ENCODE measurements at places on chromosomes 11 and 22. TPM values are rescaled to one million over a fixed set of nuclear protein-coding genes. Genes with fewer than 3 reads are reported as not detected.

Gene PATE2
- total RNA-seq = not detected

Gene LRRC55
- total RNA-seq = not detected

Gene PICK1
- 22.1 TPM for total RNA-seq

Gene KIAA1671
- total RNA-seq = 7.4 TPM

DNA sequence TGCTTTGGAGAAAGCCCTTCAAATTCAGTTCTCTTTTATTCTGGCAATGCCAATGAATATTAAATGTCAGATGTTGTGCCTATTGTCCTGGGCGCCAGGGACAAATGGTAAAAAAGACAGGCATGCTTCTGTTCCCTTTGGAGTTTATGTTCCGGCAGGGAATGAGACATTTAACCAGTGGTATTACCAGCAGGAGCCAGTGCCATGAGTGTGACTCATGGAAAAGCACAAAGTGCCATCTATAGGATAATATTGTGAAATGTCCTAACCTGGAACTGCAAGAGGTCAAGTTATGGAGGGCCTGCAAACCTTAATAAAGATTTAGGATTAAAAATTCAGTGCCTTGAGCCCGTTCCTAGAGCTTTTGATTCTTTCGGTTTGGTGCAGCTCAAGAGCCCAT is 39.5 kb downstream of the REXO2 start:
- no peak overlapping the region for H3K4me3 ChIP-seq
- no peak overlapping the region for H3K27ac ChIP-seq
- H3K4me1 ChIP-seq = no peaks in the 10 kb centered on the region
- peaks cover 5% of the 10 kb centered on the region for H3K27me3 ChIP-seq
- no peaks in the 10 kb centered on the region for H3K36me3 ChIP-seq
- no peak for DNase-seq

GRCh38 chr11:44788536-44789261 is 61.9 kb downstream of the TSPAN18 start:
- H3K4me1 ChIP-seq = peaks cover 10% of the 10 kb centered on the region
- DNase-seq = no peak
- no peaks in the 10 kb centered on the region for H3K36me3 ChIP-seq
- H3K27ac ChIP-seq = no peak overlapping the region
- H3K4me3 ChIP-seq = no peak overlapping the region
- no peaks in the 10 kb centered on the region for H3K27me3 ChIP-seq

DNA sequence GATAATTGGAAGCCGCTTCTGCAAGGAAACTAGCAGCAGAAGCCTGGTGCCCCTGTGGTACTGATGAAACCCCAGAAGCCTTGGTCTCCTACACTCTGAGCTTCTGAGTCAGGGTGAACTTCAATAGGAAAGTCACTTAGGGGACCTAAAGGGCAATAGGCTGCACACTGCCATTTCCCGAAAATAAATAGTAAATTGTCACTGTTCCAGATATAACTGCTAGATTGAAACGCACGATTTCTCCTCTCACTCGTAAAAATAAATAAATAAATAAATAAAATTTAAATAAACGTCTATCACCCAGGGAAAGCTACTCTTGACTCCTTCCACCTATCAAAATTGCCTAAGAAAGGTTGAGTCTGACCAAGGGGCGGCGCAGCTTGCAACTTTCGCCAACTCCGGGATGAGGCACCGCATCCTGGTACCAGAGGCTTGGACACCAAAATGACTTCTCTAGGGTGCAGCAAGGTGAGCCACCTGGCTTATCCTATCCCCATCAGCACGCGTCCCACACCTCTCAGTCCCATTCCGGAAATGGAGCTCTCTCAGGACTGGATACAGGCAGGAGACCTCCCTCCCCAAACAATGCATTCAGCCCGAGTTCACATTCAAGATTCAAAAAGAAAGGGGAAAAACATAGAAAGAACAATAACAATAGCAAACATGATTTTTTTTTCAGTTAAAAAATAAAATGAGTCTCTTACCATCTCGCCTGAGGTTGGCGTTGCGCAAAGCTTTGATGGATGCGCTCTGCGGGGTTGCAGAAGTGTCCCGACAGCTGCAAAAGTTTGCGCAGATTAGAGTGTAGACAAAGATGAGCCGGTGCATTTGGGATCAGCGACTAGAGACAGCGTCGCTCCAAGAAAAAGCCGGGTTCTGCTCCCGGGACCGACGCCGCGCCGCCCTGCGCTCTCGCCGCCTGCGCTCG is 583 bp downstream of the PDGFD start:
- H3K27ac ChIP-seq = no peak overlapping the region
- H3K36me3 ChIP-seq = no peaks in the 10 kb centered on the region
- H3K4me1 ChIP-seq = peaks cover 6% of the 10 kb centered on the region
- peaks cover 32% of the 10 kb centered on the region for H3K27me3 ChIP-seq
- no peak for DNase-seq

DNA sequence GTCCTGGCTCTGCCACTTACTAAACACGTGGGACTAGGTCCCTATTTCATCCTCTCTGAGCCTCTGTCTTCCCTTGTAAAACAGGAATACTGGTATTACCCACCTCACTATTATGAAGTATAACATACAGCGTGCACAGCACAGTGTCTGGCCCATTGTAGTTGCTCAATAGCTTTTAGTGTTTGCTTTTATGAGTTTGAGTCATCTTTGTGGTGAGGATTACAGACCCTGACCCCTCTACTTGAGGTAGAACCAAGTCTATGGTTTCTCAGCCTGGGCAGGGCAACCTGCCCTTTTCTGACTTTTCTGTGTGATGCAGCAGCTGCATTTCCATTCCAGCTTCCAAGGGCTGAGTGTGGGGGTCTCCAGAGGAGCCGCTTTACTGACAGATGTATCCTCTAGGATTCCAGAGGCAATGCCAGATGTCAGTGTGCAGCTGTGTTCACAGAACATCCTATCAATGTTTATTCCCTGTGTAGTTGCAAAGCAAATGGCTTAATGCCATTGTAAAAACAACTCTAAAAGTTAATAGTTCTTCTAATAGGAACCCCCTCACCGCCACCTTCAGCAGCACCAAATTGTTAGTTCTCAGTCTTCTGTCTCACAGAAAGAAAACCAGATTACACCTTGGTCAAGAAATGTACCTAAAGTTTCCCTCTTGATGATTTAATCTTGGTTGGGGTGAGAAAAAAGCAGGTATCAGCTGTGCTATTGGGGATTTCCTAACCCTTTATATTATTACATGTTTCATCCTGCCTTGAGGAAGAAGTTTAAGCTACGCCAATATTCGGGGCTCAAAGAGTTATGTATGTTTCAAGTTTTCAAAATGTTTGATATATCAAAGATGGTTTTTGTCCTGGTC is 16.8 kb downstream of the PRR5L start:
- no peak overlapping the region for H3K27ac ChIP-seq
- no peak overlapping the region for H3K4me3 ChIP-seq
- DNase-seq = no peak
- no peaks in the 10 kb centered on the region for H3K36me3 ChIP-seq
- peaks cover 27% of the 10 kb centered on the region for H3K27me3 ChIP-seq

- no peaks in the 10 kb centered on the region for H3K27me3 ChIP-seq
- no peak overlapping the region for H3K4me3 ChIP-seq
- no peak overlapping the region for H3K27ac ChIP-seq
- no peaks in the 10 kb centered on the region for H3K36me3 ChIP-seq
- no peak for DNase-seq
Observed at GRCh38 chr11:84685976-84686375, 941.2 kb downstream of the DLG2 start.

GRCh38 chr11:61048368-61049062 is 53.8 kb upstream of the CD5 start:
- H3K27me3 ChIP-seq = no peaks in the 10 kb centered on the region
- H3K36me3 ChIP-seq = peaks cover 56% of the 10 kb centered on the region
- peak overlapping the region; percentile 13 for H3K4me3 ChIP-seq
- no peak for DNase-seq
- peak overlapping the region; percentile 69 for H3K27ac ChIP-seq

DNA sequence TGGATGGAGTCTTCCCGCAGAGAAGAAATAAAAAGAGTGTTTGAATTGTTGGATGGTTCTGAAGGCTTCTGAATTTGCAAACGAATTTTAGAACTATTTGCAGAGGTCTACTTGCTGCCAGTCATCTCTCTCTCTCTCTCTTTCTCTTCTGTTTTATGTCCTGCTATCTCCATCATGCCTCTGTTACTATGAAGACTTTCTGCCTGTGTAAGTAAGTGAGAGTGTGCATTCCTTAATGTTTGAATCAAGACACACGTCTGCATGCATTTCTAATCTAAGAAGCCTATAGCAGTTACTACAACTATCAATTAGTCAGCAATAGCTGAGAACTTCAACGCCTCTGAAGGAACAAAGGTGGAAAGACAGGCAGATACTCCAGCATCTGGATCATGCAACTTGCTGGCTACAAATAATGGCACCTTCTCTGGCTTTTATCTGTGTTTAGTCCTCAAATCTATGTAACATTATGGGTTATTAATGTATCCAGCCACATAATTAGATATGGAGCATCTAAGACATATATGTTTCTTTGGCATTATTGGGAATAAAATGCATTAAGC is 191.5 kb upstream of the BLID start:
- DNase-seq = no peak
- H3K4me3 ChIP-seq = no peak overlapping the region
- no peaks in the 10 kb centered on the region for H3K36me3 ChIP-seq
- no peaks in the 10 kb centered on the region for H3K4me1 ChIP-seq
- H3K27ac ChIP-seq = no peak overlapping the region

GRCh38 chr11:116328391-116328790 is 444.4 kb downstream of the BUD13 start:
- H3K27me3 ChIP-seq = peaks cover 3% of the 10 kb centered on the region
- DNase-seq = no peak
- H3K36me3 ChIP-seq = no peaks in the 10 kb centered on the region
- no peak overlapping the region for H3K27ac ChIP-seq
- no peaks in the 10 kb centered on the region for H3K4me1 ChIP-seq
- no peak overlapping the region for H3K4me3 ChIP-seq

GRCh38 chr11:108597736-108598355 is 4.3 kb upstream of the EXPH5 start:
- H3K27ac ChIP-seq = no peak overlapping the region
- DNase-seq = no peak
- no peaks in the 10 kb centered on the region for H3K36me3 ChIP-seq
- H3K4me1 ChIP-seq = peaks cover 6% of the 10 kb centered on the region
- no peak overlapping the region for H3K4me3 ChIP-seq

GRCh38 chr22:38911434-38911833 is 39.4 kb upstream of the CBX6 start:
- DNase-seq = no peak
- no peaks in the 10 kb centered on the region for H3K36me3 ChIP-seq
- no peak overlapping the region for H3K4me3 ChIP-seq
- H3K27ac ChIP-seq = no peak overlapping the region

- DNase-seq = no peak
- H3K27ac ChIP-seq = no peak overlapping the region
- no peaks in the 10 kb centered on the region for H3K27me3 ChIP-seq
- no peaks in the 10 kb centered on the region for H3K4me1 ChIP-seq
- no peaks in the 10 kb centered on the region for H3K36me3 ChIP-seq
- H3K4me3 ChIP-seq = no peak overlapping the region
Observed at GRCh38 chr11:98185245-98185644, 835.5 kb upstream of the CNTN5 start.

DNA sequence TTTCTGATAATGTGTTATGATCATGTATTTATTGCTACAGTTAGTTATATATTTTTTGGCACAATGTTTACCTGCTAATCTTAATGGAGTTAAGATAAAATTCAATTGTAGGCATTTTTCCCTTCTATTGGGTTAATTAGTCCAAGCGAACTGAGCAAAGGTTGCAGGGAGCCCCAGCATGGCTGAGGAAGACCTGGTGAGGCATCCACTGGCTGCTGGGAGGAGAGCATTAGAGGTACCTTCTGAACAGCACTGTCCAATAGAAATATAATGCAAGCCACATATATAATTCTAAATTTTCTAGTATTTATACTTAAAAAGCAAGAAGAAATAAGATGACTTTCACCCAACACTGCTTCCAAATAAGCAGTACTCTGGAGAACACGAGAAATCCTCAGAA is 689 bp upstream of the TMEM126A start:
- peak overlapping the region; percentile 90 for H3K4me3 ChIP-seq
- no peak for DNase-seq
- H3K4me1 ChIP-seq = peaks cover 26% of the 10 kb centered on the region
- H3K27me3 ChIP-seq = peaks cover 6% of the 10 kb centered on the region
- H3K27ac ChIP-seq = peak overlapping the region; percentile 96
- H3K36me3 ChIP-seq = peaks cover 2% of the 10 kb centered on the region

DNA sequence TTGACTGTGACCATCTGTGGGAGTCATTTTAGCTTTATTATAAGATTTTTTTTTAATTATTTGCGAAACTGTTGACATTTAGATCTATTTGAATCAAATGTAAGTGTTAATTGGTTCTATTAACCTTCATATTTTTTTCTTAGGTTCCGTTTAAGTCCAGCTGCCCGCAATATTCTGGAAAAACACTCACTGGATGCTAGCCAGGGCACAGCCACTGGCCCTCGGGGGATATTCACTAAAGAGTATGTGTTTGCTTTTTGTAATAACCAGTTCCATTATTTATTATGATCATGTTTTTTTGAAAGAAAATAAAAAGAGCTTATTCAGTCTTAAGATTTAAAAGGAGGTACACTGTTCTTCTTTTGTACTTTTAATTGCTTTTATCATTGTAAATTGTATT is 43.9 kb downstream of the PDHX start:
- no peak overlapping the region for H3K4me3 ChIP-seq
- peaks cover 2% of the 10 kb centered on the region for H3K36me3 ChIP-seq
- H3K27ac ChIP-seq = no peak overlapping the region
- no peaks in the 10 kb centered on the region for H3K4me1 ChIP-seq
- no peaks in the 10 kb centered on the region for H3K27me3 ChIP-seq
- DNase-seq = no peak

DNA sequence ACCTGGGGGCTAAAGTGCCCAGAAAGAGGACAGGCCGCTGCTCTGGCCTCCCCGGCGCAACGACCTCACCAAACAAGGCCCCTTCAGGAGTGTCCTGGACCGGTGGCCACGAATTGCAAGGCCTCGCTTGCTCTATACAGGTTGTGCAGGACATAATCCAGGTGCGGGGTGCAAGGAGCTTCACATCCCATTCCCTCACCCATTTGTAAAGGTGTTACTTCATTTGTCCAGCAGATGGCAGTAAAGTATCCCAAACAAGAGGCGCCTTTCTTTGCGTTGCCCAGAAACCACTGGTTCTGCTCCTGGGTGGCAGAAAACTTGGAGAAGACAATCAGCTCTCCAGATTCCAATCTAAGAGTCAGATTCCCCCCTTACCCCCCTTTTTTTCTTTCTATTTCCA is 35.9 kb upstream of the PRDM11 start:
- H3K27ac ChIP-seq = no peak overlapping the region
- no peak overlapping the region for H3K4me3 ChIP-seq
- DNase-seq = peak; percentile 40

DNA sequence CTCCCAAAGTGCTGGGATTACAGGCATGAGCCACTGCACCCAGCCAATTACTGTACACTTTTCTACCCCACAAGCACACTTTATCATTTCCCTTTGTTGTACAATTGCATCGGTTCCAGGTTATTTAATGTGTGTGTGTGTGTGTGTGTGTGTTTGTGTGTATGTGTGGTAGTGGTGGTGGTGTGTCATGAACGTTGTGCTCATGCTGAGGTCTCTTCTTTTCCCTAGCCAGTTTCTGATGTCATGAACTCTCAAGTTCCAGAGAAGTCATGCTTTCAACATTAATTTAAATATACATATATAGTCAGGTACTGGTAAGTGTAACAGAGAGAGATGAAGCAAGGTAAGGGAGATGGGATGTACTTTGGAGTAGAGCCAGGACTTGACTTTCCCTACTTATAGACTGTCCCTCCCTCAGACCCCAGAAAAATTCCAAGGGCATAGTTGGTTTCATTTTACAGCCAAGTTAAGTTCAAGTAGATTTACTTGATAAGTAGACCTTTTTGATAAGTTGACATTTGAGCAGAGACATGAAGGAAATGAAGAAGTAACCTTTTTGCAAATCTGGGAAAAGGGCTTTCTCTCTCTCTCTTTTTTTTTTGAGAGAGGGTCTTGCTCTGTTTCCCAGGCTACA is 42.7 kb downstream of the WEE1 start:
- H3K27me3 ChIP-seq = no peaks in the 10 kb centered on the region
- no peaks in the 10 kb centered on the region for H3K36me3 ChIP-seq
- peaks cover 36% of the 10 kb centered on the region for H3K4me1 ChIP-seq
